HT1080 (cell line): ENCODE measurements at places on chromosomes 2 and 18.
A peak's percentile ranks its signal among the peaks of the same experiment; 100 is the strongest.

DNA sequence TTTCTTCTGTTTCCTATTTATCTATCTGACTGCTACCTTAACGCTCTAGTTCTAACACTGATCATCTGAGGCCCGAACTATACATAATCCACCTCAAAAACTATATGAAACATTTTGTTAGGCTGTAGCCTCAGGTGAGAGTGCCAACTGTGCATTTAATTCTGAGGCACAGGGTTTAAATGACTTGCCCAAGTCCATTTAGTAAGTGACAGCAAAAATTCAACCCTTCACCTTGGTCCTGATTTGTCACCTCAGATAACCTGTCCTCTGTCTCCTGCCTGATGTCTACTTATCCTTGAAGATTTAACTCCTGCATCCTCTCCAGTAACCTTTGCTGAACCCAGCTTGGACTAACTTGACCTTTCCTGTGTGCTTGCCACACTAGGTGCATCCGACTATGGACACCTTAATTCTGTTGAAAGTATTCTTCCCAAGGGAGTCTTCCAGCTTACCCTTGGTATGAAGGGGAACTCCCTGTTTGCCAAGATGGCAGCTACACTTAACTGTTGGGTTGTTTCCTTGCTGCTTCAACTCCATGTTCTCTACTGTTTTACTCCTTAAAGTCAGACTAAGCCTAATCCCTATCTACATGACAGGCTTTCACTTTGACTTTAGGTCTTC is 23.5 kb downstream of the CD302 start:
- no peak for DNase-seq

DNA sequence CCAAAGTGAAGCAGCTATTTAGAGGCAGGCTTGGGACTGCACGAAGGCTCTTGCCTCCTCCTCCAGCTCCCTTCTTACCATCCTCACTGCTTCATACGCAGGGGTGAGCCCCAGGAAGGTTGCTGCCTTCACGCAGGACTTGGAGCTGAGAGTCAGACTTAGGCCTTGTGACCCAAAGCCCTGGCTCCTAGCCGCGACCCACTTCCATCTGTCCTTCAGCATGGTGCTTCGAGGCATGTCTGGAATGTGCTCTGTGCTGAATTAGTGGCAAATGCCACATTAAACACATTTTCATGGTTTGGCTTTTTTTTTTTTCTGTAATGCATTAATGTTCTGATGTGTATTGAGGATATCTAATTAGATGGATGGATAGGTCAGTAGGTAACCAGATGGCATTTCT is 37.5 kb downstream of the ITGB1BP1 start:
- no peak for DNase-seq

GRCh38 chr2:68482296-68482820 is 15.0 kb downstream of the APLF start:
- no peak for DNase-seq

DNA sequence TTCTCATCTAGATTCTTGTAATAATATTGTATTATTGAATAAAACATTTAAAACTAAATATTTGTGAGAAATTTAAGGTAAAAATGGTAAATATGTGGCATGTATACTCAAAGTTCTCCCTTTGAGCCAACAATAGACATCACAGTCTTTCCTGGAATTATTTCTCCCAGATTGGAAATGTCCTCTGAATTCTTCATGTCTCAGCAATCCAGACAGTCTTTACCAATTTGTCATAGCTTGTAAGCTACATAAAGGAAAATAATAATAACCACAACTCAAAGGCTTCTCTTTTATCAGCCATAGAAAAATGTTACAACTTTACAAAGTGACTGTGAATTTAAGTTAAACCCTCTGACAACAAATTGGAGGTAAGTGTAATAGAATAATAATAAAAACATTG is 784.9 kb downstream of the EPHA4 start:
- DNase-seq = no peak

DNA sequence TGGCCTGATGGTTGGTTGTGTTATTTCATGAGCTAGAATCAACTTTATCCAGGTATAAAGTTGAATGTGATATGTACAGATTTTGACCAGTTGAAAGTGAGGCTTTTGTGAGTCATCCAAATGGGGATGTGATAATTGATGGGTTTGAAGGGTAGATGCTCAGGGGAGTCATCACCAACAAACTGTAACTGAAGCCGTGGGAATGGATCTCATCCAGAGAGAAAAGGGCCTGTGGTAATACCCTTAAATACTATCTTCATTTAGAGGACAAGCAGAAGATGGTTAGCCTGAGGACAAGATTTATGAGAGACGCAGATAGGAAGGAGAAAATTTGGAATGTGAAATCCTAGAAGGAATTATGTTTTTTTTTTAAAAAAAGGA is 90.5 kb upstream of the MYO3B start:
- peak; percentile 6 for DNase-seq

GRCh38 chr2:226300196-226300886 is 499.3 kb downstream of the IRS1 start:
- no peak for DNase-seq

DNA sequence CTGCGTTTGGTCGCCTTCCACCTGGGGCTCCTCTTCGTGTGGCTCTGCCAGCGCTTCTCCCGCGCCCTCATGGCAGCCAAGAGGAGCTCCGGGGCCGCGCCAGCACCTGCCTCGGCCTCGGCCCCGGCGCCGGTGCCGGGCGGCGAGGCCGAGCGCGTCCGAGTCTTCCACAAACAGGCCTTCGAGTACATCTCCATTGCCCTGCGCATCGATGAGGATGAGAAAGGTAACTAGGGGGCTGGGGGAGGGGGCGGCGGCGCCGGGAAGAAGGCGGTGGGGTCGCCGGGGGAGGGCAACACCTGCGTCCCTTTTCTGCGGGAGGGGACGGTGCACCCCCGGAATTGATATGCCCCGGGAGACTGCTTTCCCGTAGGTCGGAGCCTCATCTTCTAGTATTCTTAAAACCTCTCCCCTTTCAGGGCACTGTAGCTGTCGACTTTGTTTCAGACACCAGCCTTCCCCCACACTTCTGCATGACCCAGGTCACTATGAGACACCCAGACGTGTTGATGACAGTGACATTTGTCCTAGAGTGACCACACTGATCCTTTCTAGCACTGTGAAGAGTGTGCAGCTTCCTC is 755 bp downstream of the SPAST start:
- peak; percentile 4 for DNase-seq
